ENCODE measurements at places on chromosomes 5 and 9.

DNA sequence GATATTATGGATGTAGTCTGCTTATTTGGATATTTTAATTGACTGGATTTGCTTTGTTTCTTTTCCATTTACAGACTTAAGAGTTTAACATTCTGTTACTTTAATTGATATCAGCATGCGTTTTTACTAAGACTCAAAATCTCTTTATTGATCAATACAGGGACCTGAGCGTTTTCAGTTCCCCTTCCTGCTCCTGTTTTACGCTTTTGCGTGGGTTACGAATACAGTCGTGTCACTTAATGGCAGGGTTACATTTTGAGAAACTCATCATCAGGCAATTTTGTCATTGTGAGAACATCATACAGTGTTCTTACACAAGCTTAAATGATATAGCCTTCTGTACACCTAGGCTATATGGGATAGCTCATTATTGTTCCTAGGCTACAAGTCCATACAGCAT lies 65.2 kb downstream of the PBX3 start:
- DNase-seq = no peak

GRCh38 chr9:36840898-36841536 lies 193.1 kb downstream of the PAX5 start:
- no peak for DNase-seq

DNA sequence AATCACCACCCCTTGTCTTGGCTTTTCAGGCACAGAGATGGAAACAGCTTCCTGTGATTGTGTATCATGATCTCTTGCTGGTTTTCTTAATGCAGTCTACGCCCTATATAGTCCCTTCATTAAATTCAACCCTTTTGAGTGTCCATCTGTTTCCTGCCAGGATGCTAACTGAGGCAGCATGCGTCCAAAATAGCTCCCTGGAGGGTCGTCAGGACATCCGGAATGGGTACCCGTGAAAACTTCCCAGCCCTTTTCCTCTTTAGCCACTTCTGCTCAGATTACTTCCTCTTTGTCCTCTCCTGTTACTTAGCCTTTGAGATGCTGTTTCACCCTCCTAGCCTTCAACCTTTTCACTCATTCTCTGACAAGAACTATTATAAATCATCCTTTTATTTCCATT lies 79.8 kb upstream of the KLF9 start:
- DNase-seq = no peak

GRCh38 chr5:135662061-135662481 lies 83.3 kb upstream of the CXCL14 start:
- DNase-seq = no peak

- DNase-seq = peak; percentile 64
Observed at GRCh38 chr5:72494623-72495124, 12.5 kb downstream of the ZNF366 start.

DNA sequence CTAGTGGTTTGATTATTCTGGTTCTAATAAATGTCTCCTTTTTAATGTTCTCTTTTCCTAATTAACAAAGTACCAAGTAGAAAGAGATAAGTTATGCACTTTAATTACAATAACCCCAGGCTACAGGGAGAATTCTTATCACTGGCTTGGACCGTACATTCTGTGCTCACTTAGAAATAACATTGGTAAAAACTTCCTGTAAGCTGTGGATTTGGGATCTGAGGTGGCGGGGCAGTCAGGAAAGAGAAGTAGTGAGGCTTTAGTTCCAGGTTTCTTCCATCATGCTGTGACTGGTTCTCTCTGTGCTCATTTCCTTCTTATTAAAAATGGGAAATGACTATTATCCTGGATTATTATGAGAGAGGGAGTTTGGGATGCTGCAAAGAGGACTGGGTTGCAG lies 142.0 kb downstream of the EGFLAM start:
- DNase-seq = no peak

GRCh38 chr5:65779643-65780042 lies 57.6 kb downstream of the NLN start:
- no peak for DNase-seq

GRCh38 chr9:98378206-98378780 lies 122.8 kb upstream of the TBC1D2 start:
- no peak for DNase-seq

GRCh38 chr5:139642891-139643871 lies 5.0 kb upstream of the CXXC5 start:
- DNase-seq = peak; percentile 9

- DNase-seq = peak; percentile 23
Observed at GRCh38 chr9:96478829-96479371, 28.9 kb downstream of the HABP4 start.

DNA sequence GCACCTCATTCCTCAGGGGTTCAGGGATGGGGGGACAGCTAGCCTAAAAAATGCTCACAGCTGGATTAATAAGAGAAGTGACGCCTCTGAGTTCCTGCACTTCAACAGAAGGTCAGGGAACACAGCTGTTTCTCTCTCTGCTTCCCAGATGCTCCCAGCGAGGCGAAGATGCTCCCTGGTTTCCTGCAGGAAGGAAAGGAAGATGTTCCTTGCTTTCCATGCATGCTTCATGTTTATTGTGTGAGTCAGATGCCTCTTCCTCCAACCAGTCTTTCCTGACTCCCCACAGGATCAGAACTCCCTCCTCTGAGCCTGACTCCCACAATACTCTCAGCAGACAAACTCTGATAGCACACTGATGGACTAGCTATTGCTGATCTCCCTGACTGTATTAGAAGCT lies 71.9 kb downstream of the MFAP3 start:
- peak; percentile 58 for DNase-seq

GRCh38 chr5:93890657-93891056 lies 149.3 kb upstream of the POU5F2 start:
- DNase-seq = no peak

- DNase-seq = no peak
Observed at GRCh38 chr9:122791872-122792669, 3.3 kb downstream of the OR5C1 start.

GRCh38 chr9:84953797-84954705 lies 284.5 kb downstream of the NTRK2 start:
- peak; percentile 40 for DNase-seq

GRCh38 chr5:40873286-40873880 lies 32.2 kb downstream of the CARD6 start:
- peak; percentile 9 for DNase-seq

- no peak for DNase-seq
Observed at GRCh38 chr9:114180696-114181606, 25.6 kb downstream of the COL27A1 start.

DNA sequence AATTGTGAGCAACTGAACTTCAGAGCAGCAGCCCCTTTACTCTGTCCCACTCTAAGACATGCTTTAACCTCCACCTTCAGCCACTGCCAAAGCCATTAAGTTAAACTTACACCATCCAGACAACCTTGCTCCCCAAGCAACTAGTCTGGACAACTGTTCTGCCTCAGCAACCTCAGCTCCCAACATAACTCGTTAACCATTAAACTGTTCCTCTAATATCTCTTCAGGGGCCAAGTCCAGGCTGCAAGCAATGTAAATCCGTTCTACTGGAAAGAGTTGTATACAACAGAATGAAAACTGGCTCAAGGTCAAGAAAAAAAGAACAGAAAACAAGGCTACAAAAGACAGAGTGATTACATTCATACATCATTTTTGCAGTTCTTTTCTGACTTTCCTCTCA lies 131.7 kb upstream of the TARS1 start:
- no peak for DNase-seq

- DNase-seq = no peak
Observed at GRCh38 chr5:41519801-41520200, 9.4 kb upstream of the PLCXD3 start.

- DNase-seq = no peak
Observed at GRCh38 chr5:136226401-136226800, 33.4 kb upstream of the SMIM32 start.

DNA sequence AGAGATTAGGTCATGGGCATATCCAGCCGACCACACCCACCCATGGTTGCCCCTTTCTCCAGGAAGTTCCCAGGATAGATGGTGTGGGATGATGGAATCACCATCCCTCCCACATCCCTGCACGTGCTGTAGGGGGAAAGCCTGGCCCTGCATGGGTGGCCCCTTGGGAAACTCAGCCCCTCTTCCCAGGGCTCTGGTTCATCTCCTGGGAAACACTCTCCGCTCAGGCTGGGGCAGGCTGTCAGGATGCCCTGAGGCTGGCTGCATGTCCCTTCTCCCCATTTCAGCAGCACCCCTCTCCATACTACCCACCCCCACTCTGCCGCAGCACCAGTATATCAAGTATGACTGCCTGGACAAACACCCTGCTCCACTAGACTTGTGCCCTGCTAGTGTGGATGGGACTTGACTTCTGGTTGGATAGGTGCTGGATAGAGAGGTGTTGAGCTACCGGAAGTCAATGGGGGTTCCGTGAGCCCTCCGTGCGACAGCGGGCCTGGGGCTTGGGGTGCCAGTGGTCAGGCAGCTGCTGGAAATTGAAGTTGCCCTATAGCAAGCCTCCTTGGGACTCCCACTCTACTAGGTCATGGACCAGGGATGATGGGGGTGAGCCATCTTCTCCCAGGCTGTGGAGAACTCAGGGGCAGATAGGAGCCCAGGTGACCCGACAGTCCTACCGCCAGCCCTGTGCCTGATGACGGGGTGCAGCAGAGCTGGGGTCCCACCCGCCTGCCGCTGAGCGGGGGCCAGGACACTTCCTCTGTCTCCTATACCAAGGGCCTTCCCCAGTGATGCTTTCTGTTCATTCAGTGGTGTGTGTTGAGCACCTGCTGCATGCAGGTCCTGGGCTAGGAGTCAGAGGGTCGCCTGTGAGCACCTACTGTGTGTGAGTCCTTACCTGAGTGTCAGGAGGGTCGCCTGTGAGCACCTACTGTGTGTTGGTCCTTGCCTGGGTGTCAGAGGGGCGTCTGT lies 69.4 kb upstream of the COL5A1 start:
- no peak for DNase-seq

GRCh38 chr9:95383185-95383676 lies 65.7 kb upstream of the FANCC start:
- DNase-seq = peak; percentile 45

DNA sequence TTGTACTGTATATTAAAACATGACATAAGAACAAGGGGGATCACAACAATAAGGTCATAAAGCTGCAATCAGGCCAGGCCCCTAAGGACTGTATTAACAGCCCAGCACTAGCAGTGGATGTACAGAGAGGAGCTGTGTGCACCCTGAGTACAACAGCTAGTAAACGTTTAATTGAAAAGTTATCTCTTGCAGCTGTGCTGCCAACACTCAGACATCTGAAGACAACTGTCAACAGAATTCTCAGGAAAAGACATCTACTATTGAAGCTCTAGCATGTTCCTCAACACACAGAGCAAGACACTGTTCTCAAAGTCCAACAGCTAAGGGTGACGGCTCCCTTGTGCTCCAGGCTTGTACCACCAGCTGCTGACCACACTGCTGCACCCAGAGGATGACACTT lies 199.6 kb downstream of the DCP2 start:
- DNase-seq = no peak

GRCh38 chr9:113929634-113930389 lies 53.7 kb downstream of the ZNF618 start:
- peak; percentile 68 for DNase-seq

GRCh38 chr9:15416880-15417279 lies 5.8 kb upstream of the SNAPC3 start:
- peak; percentile 70 for DNase-seq

- DNase-seq = peak; percentile 41
Observed at GRCh38 chr5:76175051-76175666, 92.0 kb downstream of the SV2C start.

DNA sequence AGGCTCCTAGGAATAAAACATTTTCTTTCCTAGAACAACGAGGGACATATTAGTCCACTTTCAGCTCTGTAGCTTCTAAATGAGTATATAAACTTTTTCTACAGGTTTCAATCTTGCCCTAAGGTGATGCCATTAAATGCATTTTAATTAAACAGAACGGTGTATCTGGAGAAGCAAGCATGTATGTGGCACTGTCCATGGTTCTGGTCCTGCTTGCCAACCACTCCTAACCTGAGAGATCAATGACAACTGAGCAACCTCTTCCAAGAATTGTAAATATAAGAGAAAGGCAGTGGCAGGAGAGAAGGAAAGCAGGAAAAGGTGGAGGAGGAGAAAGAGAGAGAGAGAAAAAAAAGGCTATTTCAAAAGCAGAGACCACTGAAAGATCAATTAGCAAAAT lies 95.6 kb upstream of the SPOCK1 start:
- DNase-seq = peak; percentile 51

- no peak for DNase-seq
Observed at GRCh38 chr9:60545878-60546385, 368.3 kb upstream of the SPATA31A5 start.

- no peak for DNase-seq
Observed at GRCh38 chr9:70108181-70108580, 64.5 kb downstream of the MAMDC2 start.

DNA sequence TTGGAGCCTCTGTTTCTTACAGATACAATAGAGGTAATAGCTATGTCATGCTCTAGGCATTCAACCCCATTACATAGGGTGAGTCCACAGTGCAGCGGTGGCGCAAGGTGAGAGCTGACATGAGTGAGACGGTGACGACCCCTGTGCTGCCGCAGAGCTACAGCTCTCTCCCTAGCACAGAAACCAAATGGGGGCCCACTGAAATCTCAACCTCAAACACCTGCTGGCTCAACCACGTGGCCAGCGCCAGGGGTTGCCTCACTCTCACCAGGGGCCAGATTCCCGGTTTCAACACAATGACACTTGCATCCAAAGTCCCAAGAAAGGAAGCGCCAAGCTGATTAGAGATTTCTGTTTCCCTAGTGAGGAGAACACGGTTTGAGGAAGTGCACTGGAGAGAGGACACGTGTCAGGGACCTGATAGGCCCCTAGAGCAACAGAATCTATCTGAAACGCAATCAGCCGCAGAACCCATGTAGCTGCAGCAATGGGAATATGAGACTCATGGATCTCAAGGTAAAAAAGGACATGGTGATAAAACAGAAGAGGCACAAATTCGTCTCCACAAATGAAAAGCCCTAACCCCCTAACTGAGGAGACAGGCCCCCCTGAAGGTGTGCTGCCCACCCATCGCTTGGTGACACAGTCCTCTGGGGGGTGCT lies 114.3 kb downstream of the CRB2 start:
- no peak for DNase-seq

DNA sequence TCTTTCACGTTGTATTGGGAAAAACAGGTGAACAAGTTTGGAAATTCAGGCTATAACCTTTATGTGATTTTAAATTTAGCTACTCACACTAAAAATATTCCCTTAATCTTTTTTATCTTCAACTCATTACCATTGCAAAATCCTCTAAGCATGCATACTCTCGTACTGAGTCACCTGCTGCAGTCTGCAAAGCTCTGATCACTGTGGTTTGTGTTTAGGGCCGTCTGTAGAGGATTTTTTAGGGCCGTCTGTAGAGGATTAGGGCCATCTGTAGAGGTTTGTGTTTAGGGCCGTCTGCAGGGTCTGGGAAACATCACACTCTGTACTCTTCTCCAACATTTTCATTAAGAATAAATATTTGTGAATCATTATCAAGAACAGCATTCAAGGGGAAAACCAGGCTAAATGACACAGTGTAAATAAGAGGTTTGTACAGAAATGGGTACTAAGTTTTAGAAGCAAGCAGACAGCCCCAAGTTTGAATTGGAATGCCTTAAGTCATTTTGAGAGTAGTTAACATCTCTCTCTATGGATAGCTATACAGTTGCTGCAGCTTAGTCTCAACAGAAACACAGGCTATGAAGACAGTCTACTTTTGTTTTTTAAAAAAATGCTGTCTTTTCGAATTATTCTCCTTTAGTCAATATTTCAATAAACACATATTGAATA lies 155.0 kb upstream of the TSLP start:
- peak; percentile 93 for DNase-seq

Data from foreskin fibroblast (primary cell).